Mesendoderm (in vitro differentiated cells): ENCODE measurements at places on chromosomes 6 and 20.

- no peak for DNase-seq
These were observed 10.0 kb downstream of the PYGB start for GRCh38 chr20:25257756-25258475.

GRCh38 chr6:76862936-76863335, 600.4 kb downstream of the HTR1B start:
- DNase-seq, result no peak

- no peak for DNase-seq
These were observed 10.1 kb upstream of the ZNF337 start for GRCh38 chr20:25706793-25707192.

DNA sequence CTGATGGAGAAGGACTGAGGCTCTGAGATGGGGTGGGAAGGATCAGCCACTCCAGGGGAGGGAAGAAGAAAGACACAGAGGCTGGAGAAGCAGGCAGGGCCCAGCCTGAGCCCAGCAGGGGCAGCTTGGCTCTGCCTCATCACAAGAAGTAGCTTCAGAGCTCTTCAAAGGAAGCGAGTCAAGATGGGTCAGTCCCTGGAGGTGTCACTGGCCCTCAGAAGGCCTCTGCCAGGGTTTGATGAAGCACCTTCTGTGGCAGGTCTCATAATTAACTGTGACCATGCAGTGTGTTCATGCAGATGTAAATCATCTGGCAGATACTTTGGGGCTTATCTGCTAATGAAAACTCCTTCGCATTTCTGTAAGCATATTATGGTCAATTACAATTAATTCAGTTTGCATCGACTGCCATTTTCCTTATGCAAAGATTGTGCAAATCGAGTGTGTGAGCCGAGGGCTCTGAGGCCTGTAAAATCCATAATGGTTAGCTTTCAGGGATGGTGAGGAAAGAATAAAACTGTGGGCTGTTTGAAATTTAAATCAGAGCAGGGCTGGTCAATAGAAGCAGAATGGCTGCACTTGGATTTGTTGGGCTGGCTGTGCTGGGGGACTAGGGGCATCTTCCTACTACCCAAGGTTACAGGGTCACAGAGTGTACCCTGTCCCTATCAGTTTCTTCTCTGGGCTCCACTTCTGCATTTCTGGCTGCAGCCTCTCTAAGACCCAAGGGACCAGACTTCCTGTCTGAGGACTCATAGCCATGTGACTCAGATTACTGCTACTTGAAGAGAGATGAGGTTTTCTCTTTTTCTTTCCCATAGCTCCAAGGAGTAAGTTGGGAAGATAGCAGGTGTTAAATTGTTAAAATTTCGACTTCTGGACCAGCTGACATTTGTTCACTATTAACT, 376.6 kb downstream of the DHX35 start:
- DNase-seq, result peak; percentile 1

- no peak for DNase-seq
These were observed 90.5 kb upstream of the VGLL2 start for GRCh38 chr6:117174835-117175360.

GRCh38 chr20:62232194-62232593, 6.1 kb upstream of the OSBPL2 start:
- DNase-seq, result no peak

GRCh38 chr20:9686455-9686854, 152.4 kb downstream of the PAK5 start:
- no peak for DNase-seq

- DNase-seq, result peak; percentile 81
These were observed 17.4 kb upstream of the GTSF1L start for GRCh38 chr20:43744151-43744611.

- DNase-seq, result no peak
These were observed 226.3 kb upstream of the DTNBP1 start for GRCh38 chr6:15888798-15889772.

GRCh38 chr6:31070711-31071197, 41.6 kb downstream of the C6orf15 start:
- DNase-seq, result peak; percentile 94
